Dorsolateral prefrontal cortex (tissue), 122 donors: ENCODE measurements at places on chromosomes 11 and 22.

GRCh38 chr22:40070701-40071100, 75.9 kb downstream of the FAM83F start:
- no peak for DNase-seq

DNA sequence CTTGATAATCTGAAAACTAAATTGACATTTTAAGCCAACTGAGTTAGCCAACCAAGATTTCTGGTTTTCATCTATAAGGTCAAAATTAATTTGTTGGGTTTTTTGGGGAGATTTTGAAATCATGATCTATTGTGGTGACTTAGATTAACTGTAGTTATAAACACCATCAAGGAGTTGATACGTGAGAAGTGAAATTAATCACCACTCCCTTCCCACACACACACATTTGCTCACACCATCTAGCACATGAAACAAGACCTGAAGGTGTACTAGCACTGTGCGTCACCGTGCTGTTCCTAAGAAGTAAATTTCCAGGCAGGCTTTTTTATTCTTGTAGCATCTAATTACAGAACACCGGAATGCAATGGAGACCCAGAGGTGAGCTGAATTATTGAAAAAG, 2.1 kb downstream of the OR5B21 start:
- no peak for DNase-seq

GRCh38 chr22:25545672-25546071, 18.8 kb upstream of the GRK3 start:
- DNase-seq, result no peak

GRCh38 chr11:121383716-121384115, 68.4 kb upstream of the SORL1 start:
- DNase-seq, result no peak

- DNase-seq, result peak; percentile 34
Measured at GRCh38 chr11:94134651-94135512, 6.2 kb downstream of the PANX1 start.

- DNase-seq, result peak; percentile 77
Measured at GRCh38 chr22:38034278-38034882, 22.8 kb upstream of the PICK1 start.

DNA sequence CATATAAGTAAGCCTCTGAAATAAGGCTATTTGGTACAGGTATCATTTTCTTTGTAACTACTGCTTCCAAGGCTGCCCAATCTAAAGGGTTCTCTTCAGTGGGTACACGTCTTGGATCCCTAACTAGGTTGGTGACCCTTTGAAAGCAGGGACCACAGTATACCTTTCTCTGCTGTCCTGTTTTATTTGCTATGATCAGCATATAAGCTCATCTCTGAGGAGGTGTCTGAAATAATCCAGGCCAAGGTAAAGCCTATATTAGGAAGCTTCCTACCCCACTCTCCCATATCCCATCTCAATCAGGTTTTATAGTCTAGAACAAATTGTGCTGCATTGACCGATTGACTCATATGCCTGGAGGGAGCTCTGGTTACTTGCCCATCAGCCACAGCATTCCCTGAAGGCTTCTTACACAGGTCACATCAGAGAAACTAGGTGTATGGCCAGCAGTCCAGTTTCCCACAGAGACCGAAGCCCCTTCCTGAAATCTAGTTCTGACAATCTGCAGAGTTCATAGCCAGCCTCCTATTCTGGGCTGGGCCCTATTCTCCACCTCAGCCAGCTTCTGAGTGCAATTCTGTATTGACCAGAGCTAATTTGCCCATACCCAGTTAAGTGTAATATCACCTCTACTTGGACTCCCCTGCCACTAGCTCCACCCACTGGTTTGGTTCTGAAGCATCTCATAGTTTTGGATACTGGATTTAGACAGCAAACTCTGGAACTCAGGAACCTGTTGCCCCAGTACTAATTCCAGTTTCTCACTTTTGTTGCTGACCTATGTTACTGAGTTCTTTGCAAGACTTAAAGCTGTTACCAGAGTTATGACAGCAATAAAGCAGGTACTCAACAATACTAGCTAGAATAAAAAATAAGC, 62.1 kb upstream of the ARHGAP20 start:
- DNase-seq, result no peak

DNA sequence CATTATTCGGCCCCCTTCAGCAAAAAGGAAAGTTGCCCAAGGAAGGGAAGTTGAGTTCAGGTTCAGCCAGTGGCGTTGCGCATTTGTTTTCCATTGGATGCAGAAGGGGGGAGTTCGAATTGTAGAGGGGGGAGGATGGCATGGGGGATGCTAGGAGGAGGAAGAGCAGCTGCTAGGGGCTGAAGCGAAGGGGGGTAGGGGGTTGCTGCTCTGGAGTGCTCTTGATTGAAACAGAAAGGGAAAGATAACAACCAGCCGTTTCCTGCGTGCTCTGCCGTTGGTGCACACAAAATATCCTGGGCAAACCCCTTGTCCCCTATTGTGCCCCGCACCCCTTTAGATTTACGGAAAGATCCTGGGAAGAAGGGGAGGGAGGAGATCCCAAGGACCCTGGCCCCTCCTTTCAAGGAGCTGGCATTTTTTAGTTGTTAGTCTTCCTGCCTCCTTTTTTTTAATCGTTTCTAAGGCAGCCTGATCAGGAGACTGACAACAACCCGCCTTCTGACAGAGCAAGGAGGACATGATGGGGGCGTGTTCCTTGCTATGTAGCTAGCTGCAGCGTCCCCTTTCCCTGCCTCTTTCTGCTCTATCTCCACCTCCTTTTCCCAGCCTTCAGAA, 2.1 kb downstream of the KMT2A start:
- no peak for DNase-seq

DNA sequence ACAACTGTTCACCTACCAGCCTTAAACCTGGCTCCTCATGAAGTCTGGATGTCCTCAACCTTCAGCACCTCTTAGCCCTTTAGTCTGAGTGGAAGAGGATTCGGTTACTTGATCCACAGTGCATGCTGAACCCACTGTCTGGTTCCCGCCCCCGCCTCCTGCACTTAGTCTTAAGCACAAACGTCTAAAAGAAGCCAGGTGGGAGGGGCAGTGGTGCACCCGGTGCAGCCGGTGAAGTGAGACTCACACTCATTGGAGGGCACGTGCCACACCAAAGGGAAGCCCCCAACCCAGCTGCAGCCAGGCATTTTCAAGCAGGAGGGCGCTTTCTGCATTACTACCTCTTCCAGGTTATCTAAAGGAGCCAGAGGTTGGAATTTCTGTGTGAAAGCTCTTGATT, 146.8 kb downstream of the COMMD9 start:
- DNase-seq, result no peak

- no peak for DNase-seq
Measured at GRCh38 chr22:25110596-25110845, 89.1 kb upstream of the CRYBB3 start.

- DNase-seq, result peak; percentile 47
Measured at GRCh38 chr11:95134491-95134890, 44.8 kb downstream of the ENDOD1 start.

DNA sequence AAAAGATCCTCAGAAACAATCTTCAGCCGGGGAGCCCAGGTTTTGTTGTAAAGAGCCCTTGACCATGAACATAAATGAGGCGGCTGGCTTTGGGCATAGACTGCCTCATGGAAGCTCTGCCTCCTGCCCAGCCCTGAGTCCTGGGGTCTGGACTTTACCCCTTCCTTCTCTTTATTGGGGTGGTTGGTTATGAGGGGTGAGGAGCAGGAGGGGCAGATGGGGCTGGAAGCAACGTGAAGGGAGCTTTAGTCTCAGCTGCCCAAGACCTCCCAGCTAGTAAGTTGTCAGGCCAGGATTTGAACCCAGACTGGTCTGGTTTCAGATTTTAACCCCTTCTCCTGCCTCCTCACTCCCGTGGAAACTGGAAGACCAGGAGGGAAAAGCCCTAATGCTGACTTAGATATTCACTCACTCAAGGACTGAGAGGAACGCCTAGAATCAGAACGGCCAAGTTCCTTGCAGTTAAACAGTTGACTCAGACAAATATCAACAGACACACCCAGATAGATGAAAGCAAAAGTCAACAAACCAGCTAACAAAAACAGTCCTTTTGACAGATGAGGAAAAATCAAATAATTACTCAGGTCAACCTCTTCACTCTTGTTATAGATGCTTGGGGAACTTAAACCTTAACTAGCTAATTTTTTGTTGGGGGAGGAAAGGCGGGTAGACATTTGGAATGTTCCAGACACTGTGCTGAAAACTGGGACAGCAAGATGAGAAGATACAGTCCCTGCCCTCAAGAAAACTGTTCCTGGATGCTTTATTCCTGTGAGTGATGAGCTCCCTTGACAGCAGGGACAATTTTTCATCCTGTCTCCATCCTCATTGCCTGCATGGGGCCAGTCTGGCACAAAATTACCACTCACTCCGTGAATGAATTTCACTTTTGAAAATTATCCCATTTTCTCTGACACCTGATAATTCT, 20.8 kb upstream of the ARRB1 start:
- DNase-seq, result no peak

DNA sequence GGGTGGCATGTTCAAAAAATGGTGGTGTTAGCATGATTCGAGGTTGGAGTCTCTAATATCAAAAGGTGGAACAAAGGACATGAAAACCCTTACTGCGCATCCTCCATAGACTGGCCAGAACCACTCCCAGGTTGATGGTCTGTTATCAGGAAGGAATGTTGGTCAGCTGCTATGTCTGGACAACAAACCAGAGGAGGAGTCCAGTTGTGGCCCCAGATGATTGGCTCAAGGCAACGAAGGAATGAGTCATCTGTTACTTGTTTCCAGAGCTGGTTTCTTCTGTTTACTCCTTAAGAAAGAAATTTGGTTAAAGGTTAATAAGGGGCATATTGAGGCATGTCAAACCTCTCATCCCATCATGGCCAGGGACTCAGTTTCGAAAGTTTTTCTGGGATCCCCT, 56.8 kb upstream of the GRIA4 start:
- DNase-seq, result no peak

- DNase-seq, result no peak
Measured at GRCh38 chr22:27895600-27895999, 23.5 kb downstream of the PITPNB start.

- no peak for DNase-seq
Measured at GRCh38 chr11:69707176-69707575, 3.4 kb upstream of the FGF19 start.

GRCh38 chr22:43753688-43754087, 58.4 kb downstream of the EFCAB6 start:
- no peak for DNase-seq

- peak; percentile 73 for DNase-seq
Measured at GRCh38 chr11:44709966-44710365, 16.8 kb upstream of the TSPAN18 start.

DNA sequence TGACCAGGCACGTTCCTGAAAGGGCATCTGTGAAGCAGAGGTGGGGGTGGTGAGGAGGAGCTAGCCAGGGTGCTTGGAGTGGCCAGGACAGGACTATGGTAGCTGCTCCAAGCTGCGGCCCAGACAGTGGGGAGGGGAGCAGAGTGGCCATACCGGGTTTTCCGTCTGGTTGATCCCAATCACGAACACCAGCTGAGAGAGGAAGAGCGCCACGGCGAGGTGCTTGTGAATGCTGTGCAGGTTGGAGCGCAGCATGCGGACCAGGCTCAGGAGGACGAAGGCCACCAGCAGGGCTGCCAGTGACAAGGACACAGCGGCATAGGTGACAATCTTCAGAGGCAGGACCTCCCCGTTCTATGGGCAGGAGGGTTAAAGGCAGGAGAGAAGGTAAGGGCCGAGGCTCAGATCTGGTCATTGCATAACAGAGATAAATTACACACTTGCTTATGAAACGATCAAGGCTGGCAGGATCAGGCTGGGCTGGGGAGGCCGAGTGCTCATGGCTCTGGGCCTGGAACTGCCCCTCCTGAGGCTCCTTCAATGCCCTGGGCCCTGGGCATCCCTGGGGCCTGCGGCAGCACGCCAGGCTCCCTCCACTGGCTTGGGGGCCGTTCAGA, 41.5 kb downstream of the TRMU start:
- no peak for DNase-seq

- DNase-seq, result no peak
Measured at GRCh38 chr11:7486781-7487140, 1.5 kb downstream of the OLFML1 start.

DNA sequence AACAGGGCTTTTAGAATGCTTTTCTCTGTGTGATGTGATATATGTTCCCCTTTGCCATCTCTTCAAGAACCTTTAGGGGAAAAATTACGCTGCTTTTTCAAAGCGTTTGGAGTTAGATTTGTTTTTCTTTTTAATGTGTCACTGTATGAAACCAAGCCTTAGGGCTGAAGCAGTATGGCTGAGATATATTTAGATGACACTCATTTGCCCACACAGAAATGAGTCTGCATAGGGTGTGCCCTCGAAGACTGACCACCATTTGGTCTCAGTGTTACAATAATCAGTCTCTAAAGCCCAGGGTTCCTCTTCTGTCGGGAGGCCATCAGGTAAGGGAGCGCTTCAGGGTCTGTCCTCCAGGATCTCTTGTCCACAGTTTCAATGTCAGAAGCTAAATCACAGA, 213.0 kb upstream of the NCAM1 start:
- DNase-seq, result no peak

- DNase-seq, result peak; percentile 7
Measured at GRCh38 chr11:107623183-107623582, 32.2 kb downstream of the ELMOD1 start.

- peak; percentile 52 for DNase-seq
Measured at GRCh38 chr11:129023968-129024676, 81.5 kb upstream of the TP53AIP1 start.

DNA sequence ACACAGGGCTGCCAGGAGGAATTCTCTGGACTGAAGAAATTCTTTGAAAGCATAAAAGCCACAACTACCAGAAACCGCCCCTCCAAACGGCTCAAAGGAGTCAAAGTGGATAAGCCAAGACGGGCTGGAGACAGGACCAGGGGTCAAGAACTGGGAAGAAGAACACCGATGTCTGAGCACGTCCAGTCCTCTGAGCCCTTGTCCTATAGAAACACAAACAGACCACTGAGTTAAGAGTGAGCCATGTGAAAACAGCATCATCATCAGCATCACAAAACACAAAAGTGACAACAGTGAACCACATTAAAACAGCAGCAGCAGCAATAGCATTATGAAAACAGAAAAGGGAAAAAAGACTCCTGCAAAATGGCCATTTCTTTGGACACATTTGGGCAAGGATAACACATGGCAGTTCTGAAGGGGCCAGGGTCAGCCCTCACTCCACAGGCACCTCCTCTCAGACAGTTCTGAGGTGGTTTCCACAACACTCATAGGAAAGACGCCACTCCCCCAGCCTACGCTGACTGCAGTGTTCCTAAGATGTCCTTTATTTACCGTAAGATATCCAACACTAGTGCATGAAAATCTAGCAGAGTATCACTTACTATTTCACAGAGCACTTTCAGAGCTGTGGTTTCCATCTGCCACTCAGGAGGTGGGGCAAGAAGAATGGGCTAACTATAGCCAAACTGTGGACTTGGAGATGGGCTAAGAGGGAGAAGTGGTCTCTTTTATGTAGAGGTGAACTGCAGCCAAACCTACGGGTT, 28.6 kb upstream of the YPEL1 start:
- DNase-seq, result no peak

GRCh38 chr22:30123463-30123862, 43.2 kb downstream of the HORMAD2 start:
- no peak for DNase-seq

DNA sequence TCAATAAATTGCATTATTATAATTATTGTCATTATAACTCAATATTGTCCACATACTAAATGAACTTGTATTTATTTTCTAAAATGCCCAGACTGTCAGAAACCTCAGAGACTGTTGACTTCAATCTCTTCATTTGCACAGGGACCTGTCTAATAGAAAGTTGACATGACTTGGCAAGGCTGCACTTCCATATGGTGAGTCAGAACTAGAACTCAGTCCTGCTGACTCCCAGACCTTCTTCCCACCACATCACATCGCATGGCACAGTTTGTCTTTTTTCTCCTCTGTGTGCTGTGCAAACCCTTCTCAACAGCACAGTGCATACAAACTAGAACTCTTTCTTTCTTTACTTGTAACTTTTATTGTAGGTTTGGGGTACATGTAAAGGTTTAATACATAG, 215.1 kb upstream of the BLID start:
- DNase-seq, result no peak

- DNase-seq, result no peak
Measured at GRCh38 chr11:13140028-13140870, 131.1 kb downstream of the RASSF10 start.
